Stimulated activated CD8-positive, alpha-beta memory T cell treated with anti-CD3 and anti-CD28 coated beads, Interleukin-4, amount 100 ng/mL, for 4 hours (primary cell): ENCODE measurements at places on chromosomes 3 and 15.

DNA sequence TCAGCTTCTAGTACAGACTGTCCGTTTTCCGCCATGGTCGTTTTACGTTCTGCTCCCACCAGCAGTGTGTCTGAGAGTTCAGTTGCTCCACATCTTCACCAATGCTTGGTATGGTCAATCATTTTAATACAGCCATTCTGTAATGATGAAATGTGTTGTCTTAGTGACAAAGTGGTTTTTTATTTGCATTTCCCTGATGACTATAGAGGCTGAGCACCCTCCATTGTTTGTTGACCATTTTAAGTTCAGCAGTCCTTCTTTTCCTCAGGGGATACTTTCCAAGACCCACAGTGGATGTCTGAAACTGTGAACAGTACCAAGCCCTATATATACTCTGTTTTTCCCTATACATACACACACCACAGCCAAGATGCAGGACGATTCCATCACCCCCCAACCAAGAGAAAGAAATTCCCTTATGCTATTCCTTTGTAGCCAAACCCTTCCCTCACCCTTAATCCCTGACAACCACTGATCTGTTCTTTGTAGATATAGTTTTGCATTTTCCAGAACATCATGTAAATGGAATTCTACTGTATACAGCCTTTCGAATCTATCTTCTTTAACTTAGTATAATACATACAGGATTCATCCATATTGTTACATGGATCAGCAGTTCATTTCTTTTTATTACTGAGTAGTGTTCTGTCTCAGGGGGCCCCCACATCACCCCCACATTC, 55.9 kb downstream of the C3orf20 start:
- no peak for DNase-seq

DNA sequence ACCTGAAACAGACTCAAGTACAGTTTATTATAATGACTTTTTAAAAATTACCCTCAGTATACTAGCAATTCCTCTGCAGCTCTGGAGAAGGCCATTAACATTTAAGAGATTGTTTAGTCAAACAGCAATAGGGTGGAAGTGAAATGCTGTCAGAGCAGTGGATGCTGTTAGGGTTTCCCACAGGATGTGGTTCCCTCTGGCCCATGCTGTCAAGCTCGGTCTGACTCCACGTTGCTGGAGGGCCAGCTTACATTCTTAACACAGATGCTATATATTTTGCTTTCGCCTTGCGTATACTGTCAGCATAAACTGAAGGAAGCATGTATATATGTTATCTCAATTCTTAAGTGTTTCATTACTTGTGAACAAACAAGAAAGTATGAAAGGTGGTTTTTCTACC, 231.1 kb upstream of the COL8A1 start:
- DNase-seq = no peak

DNA sequence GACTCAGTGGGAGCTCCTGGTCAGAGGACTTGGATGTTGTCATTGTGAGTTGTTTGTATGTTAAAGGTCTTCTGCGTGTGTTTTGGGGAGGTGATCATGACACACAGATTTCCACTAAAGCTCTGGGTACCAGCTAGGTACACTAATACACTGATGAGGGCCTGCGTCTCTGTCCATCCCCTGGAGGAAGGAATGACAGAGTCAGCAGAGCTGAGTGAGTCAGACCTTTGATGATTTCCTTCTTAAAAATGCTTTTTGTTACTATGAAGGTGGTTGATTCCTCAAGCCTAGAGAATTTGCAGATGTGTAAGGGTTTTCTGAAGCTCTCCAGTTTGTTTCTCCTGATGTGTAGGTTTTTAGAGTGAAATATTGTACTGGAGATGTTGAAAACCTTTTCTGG, 424.1 kb upstream of the TPM1 start:
- DNase-seq = no peak

- DNase-seq = no peak
Measured at GRCh38 chr3:23217872-23218554, 14.9 kb downstream of the UBE2E2 start.

- no peak for DNase-seq
Measured at GRCh38 chr15:35289024-35289617, 204.0 kb upstream of the NANOGP8 start.

GRCh38 chr3:62188681-62189375, 184.5 kb downstream of the FEZF2 start:
- DNase-seq = no peak

DNA sequence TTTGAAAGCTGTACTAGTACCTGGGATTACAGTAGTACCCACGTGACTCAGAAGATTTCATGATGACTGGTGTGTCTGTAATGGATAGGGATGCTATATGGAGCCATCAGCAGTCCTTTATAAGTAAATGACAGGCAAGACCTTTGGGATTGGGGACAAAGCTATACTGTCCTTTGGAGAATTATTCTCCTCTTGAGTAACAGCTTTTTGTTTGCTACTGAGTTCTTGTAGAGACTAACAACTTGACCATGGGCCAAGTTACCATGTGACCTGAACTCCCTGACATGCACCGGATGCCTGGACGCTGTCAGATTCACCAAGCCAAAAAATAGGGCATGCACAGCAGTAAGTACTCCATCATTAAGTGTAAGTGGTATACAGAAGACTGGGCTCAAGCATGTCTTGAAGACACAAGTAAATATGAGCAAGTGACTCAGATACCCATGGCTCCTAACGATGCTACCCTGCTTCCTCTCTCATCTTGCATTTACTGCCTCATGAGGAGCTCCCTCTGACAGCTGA, 12.9 kb downstream of the SEC11A start:
- DNase-seq = no peak

DNA sequence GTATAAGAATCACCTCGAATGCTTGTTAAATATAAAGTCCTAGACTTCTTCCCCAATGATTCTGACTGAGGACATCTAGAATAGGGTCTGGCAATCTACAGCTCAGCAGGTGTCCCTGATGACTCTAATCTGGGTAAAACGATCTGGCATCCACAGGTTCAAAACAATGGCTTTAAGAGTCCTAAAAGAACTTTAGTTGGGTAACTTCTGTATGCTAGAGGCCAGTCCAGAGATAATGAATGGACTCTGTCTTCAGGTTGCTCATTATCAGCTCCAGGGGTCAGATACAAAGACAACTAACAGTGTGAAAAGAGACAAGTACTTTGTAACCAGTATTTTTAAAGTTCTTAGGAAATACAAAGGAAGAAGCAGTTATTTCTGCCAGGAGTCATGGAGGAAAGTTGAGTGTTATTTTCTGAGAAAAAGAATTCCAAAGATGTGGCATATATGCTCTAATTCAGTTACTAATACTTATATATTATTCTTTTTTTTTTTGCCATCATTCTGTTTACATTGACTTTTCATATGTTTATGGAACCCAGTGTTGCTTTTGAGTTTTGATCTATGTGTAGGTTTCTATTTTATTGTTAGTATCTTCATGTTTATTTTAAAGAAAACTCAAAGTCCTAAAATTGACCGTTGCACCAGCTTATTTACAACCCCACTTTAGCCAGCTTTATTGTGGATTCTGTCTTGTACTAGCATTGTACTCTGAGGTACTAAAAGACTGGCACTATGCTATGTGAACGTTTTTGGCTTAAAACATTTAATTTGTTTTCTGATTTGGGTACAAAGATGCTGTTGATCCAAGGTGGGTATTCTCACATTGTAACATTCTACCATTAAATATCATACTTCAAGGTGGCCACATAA, 3.1 kb upstream of the GPR15 start:
- no peak for DNase-seq

GRCh38 chr15:83694536-83694935, 40.6 kb downstream of the ADAMTSL3 start:
- no peak for DNase-seq

DNA sequence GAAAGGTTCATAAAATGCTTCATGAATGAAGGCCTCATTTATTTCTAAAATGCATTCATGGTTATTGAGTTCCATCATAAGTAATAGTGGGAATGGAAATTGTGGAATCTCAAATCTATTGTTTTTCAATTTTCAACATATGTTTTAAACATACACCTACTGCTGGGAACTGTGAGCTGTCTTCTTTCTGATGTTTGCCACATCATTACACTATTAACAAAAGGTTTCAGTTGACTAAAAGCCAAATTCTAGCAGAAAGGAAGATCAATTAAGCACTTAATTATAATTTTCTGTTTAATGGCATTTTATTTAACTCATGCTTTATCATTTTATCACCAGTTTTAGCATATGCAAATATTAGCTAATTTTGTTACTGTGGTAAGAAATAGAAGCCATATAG, 13.8 kb upstream of the TBC1D23 start:
- DNase-seq = no peak

DNA sequence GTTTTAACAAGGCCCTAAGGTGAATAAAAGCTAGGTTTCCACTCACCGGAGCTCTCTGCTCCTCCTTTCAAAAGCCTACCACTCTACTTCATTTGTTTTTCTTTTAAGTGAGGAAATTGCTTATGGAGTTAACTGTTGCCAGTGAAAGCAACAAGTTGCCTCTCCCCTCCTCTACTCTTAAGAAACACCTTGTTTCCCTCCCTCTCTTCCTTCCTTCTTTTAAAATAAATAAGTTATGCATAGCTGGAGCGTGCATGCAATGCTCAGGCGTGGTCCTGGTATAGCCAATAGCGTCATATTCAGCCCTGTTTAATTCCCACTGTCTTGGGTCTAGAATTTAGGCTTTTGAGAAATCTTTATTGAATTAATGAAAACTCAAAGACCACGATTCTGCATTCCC, 101.1 kb upstream of the IGF1R start:
- DNase-seq = no peak
